Activated CD4-positive, alpha-beta T cell treated with anti-CD3 and anti-CD28 coated beads, Interleukin-2, amount 50 U/mL, for 4 hours (primary cell): ENCODE measurements at places on chromosomes 5 and 9.
A peak's percentile ranks its signal among the peaks of the same experiment; 100 is the strongest.

DNA sequence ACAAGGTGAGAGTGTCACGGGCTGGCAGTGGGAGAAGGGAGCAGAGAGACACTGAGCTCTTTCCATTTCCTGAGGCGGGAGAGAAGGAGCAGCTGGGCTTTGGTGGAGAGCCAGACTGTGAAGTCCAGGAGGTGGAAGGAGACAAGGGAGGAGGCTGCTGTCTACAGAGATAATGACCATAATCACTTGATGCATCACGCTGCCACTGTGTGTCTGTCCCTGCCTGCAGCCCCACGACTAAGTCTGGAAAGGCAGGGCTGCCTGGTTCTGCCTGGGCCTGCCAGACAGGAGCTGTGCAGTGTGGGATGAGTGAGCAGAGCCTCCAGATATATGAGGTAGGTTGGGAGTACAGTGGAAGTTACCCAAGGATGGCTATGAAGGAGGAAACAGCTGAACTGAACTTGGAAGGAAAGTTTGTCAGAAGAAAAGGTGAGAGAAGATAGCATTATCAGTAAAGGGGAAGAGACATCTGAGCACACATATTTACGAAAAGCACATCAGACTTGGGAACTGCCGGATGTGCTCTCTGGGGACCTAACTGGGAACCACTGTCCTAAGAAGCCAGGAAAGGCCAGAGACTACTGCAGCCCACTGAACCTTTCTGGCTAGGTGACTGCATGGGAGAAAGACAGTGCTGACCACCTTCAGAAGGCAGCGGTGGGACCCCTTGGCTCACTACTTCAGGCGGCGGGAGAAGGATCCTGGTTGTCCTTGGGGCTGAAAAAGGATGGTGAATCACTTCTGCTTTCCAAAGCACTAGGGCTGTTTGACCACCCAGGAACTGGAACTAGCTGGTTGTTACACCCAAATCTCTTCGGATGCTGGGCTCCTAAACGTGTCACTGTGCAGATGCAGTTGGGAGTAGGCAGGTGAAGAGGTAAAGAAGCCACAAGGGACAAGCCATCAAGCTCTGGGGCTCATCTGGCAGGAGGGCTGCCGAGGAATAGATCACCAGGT is 12.8 kb upstream of the DDX41 start:
- no peak for DNase-seq

- no peak for DNase-seq
These were observed 42.9 kb downstream of the TRIP13 start for GRCh38 chr5:935510-936084.

GRCh38 chr5:171593401-171593800 is 174.0 kb downstream of the FGF18 start:
- DNase-seq, result no peak

DNA sequence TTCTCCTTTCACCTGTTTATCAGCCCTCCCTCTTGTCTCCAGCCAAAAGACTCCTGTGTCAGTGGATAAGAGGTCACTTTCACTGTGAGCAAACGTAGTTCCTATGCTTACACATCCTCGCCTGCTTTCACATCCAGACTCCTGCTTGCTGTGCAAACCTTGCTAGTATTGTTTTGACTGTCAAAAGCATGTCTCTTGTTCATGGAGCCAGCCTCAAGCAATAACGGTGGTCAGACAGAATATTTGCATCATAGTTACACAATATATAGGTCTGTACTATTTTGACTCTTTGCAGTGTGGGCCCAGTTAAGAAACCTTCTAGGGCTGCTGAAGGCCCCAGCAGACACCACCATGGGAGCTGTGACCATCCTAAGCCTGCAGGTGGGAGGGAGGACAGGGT is 420.0 kb downstream of the SEMA5A start:
- no peak for DNase-seq

GRCh38 chr9:84024041-84024575 is 43.5 kb downstream of the RMI1 start:
- no peak for DNase-seq

GRCh38 chr9:131167146-131167692 is 41.8 kb downstream of the NUP214 start:
- no peak for DNase-seq

- peak; percentile 37 for DNase-seq
These were observed at the start of gene CDKN2A for GRCh38 chr9:21993893-21994555. TSS of gene CDKN2A (minus strand) at chr9:21994392.

- no peak for DNase-seq
These were observed 152.1 kb downstream of the CRB2 start for GRCh38 chr9:123508048-123508447.

- DNase-seq, result no peak
These were observed 92.5 kb downstream of the CEMIP2 start for GRCh38 chr9:71675857-71676165.

- no peak for DNase-seq
These were observed 3.9 kb downstream of the RGS14 start for GRCh38 chr5:177361418-177362291.

DNA sequence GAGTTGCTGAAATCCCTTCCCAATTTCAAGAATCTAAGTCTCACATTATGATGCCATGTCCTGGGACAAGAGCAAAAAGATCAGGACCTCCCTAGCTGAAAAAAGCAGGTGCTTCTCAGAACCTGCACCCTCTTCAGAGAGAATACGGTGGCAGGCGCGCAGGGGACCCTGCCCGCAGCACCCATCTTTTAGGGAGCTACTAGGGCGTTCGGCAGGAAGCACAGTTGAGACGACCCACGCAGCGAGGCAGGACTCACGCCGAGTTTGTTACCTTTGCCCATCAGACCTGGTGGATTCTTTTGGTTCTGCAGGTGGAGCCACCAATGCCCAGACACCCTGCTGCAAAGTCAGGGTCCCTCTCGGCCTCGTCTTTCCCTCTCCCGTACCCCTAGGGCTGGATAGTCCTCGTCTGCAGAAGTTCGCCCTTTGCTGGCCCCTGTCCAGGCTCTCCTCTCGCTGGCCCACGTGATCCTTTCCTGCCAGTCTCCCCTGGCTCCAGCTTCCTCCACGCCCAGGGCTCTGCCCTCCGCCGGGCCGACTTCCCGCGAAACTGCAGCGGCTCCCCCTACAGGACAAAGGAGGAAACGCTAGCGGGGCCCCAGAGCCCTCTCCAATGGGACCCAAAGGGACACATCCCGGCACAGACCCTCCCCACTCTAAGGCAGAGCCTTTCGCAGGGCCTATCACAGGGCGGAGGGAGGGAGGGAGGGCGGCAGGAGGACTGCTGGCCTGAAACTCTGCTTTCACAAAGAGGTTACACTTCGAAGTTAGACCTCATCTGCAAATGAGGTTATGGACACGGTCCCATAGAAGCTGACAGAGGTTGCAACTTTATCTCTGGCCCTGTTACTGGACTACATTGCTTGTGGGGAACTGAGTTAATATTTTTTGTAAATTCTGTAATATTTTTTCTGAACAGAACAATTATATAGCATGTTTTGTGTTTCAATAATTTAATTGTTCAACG is 28.8 kb downstream of the TMEM174 start:
- DNase-seq, result peak; percentile 58

- no peak for DNase-seq
These were observed 40.9 kb downstream of the SVEP1 start for GRCh38 chr9:110538647-110539041.

DNA sequence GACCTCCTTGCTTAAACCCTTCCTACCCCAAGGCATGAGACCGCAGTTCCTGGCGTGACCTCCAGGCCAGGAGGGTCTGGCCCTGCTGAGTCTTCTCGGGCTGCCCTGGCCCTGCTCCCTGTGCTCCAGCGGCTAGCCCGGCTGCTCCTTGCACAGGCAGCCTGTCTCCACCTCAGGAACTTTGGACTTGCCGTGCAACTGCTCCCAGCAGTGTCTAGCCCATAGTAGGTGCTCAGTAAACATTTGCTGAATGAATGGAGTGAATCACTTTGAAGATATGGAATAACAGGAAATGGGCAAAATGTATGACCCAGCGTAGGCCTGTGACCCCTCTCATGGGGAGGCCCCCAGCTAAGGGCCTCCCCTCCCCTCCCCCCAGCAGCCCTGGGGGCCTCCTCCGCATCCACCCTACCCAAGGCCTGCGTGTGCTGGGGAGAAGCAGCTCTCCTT is 127.1 kb downstream of the ZNF354C start:
- DNase-seq, result no peak

GRCh38 chr5:95842854-95843544 is 20.5 kb upstream of the GLRX start:
- DNase-seq, result peak; percentile 34

DNA sequence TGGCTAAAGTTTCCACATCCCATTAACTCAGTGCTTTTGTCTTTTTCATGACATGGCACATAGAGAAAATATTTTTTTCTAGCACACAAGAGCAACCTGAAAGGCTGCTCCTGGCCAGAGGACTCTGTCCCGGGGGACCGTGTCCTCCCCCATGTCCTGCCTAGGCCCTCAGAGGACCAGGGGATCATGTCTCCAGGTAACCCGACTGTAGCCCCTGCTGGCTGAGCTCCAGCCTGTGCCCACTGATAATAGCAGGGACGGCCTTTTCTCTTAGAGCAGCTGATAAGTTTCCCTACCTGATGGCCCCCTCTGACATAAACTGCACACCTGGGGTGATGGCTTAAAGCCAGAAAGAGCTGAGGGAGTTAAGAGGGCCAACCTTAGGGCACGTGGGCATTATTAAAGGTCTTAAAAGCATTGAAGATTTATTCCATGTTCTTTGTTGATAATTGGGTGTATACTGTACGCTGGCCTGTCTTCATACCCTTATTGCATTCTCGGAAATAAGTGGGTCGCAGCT is 5.9 kb downstream of the HDHD3 start:
- no peak for DNase-seq

DNA sequence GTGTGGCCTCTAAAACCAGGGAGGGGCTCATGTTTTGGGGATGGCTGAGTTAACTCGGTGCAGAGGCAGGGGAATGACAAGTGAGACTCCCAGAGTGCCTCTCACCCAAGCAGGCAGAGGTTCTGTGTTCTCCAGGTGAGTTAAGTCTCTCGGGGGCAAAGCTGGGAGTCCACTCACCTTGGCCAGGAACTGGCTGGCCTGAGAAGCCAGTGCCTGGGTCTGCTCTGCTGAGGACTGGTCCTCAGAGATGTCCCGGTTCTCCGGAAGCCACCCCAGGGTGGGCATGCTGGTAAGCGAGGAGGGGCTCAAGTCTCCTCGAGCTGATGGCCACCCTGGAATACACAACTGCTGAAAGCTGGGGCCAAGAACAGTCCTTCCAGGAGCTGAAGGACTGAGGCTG is 20.4 kb downstream of the AKNA start:
- DNase-seq, result no peak

- DNase-seq, result peak; percentile 57
These were observed 166.8 kb downstream of the ARHGEF28 start for GRCh38 chr5:73792687-73793320.

- no peak for DNase-seq
These were observed 5.4 kb upstream of the FOXB2 start for GRCh38 chr9:77013932-77014596.

DNA sequence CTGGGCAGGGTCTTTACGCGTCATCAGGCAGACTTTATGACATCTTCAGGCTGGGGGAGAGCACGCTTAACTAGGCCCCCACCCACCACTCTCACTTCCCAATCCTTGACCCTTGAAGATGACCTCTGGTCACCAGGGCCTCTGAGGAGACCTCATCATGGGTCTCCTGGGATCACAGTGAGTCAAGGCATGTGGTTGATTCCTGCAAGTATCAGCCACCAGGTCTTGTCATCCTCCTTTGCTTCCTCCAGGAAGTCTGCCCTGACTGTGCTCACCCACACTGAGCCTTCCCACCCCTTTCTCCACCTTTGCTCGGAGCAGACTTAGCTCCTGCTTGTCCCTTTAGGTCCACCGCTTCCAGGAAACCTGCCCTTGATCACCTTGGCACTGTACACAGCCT is 17.3 kb downstream of the ODF2 start:
- no peak for DNase-seq

DNA sequence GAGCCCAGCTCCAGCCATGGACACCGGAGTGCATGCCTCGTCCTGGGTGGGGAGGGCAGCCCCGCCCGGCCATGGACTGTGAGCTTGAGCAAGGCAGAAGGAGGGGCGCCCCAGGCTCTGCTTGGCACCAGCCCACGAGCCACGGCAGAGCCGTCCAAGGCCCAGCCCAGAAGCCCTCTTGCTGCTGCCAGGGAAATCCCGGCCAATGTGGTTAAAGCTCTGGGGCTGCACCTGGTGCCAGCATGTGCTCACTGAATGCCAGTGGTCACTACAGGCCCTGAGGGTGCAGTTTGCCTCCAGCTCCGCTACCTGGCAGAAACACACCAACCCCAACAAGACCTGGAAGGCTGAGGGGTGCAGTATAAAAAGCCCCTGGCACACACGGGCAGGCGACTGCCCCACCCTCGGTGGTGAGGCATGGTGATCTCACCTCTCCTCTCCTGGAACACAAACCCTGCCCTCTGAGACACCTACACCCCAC is 11.8 kb downstream of the BRD3 start:
- no peak for DNase-seq

- DNase-seq, result no peak
These were observed 47.2 kb downstream of the ASS1 start for GRCh38 chr9:130491830-130492482.

- DNase-seq, result no peak
These were observed 66.7 kb upstream of the PHF24 start for GRCh38 chr9:34891386-34891785.

- DNase-seq, result no peak
These were observed 127.9 kb downstream of the PIK3R1 start for GRCh38 chr5:68343421-68343826.

GRCh38 chr9:97900738-97901565 is 21.3 kb downstream of the TRMO start:
- DNase-seq, result no peak

DNA sequence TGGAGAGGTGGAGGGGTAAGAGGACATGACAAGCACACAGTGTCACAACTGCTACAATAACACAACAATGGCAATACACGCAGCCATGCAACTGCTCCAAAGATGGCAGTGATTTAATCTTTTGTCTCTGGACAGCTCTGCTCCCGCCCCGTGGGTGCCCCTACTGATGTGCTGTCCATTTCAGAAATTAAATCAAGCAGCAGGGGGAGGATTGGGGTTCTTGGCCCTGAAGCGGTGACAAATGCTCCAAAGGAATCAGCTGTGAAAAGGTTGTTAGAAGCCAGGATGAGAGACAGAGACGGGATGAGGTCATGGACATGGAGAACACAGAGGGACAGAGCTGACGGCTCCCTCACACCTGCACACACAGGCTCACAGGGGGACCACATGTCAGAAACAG is 22.6 kb downstream of the CNTFR start:
- DNase-seq, result no peak

DNA sequence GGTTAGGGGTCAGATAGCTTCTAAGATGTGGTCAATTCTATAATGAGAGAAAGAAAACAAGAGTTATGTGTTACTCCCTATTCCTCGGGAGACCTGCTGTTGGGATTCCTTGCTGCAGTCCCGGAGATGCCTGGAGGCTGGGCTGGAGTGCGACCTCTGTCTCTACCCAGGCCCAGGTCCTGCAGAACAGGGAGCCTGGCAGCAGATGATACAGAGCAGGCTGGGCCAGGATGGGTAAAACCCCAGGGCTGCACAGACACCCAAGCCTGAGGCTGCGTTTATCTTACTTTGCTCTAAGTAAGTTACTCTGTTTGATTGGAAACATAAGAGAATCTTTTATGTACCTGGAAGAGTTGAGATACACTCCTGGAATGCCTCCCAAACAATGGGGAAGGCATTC is 26.9 kb upstream of the FAM120AOS start:
- DNase-seq, result no peak
